ENCODE measurements at places on chromosomes 16 and 17.

DNA sequence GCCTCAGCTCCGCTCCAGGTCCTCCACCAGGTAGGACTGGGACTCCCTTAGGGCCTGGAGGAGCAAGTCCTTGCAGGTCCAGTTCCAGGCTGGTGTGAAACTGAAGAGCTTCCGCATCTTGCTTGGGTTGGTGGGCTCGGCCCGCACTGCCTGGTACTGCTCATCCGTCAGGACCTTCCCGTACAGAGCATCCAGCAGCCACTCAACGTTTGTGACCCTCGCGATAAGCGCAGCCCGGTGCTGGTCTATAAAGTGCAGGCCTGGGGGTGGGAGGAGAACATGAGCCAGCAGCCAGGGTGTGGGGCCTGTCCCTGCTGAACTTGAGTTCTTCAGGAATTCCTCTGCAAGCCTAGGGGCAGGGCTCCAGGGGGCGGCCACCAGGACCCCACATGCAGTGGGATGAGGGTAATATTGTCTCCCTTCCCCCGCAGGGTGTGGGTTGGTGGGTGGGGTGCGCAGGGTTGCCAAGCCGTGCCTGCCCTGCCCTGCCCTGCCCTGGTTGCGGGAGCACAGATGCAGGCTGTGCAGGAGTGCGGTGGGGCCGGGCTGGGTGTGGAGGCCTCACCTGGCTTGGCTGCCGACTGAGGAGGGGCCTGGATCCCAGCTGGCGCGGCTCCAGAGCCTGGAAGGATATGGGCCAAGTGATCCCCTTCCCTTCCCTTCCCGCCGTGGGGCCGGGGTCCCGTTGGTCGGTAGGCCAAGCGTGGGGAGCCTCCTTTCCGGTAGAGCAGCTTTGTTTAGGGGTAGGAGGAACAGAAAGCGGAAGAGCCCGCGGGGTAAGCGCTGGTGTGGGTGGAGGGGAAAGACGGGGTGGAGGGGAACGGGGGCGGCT is 762 bp downstream of the PYCARD start:
- no peak for DNase-seq

DNA sequence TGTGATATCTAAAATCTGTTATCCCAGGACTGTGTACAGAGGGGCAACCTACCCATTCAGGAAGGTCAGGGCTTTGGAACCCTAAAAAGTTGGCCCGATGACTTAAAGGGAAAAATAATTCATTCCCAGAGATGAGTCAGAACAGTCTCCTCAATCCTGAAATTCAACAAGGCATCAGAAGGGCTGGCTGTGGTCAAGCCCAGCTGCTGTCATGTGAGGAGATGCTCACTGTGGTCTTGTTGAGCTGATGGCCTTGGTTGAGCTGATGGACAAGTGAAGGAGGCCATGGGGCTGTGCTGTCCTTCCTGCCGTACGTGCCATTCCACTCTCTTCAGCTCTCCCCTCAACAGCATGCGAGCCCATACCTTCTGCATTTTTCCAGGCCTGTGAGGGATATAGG is 20.9 kb upstream of the DRG2 start:
- no peak for DNase-seq

DNA sequence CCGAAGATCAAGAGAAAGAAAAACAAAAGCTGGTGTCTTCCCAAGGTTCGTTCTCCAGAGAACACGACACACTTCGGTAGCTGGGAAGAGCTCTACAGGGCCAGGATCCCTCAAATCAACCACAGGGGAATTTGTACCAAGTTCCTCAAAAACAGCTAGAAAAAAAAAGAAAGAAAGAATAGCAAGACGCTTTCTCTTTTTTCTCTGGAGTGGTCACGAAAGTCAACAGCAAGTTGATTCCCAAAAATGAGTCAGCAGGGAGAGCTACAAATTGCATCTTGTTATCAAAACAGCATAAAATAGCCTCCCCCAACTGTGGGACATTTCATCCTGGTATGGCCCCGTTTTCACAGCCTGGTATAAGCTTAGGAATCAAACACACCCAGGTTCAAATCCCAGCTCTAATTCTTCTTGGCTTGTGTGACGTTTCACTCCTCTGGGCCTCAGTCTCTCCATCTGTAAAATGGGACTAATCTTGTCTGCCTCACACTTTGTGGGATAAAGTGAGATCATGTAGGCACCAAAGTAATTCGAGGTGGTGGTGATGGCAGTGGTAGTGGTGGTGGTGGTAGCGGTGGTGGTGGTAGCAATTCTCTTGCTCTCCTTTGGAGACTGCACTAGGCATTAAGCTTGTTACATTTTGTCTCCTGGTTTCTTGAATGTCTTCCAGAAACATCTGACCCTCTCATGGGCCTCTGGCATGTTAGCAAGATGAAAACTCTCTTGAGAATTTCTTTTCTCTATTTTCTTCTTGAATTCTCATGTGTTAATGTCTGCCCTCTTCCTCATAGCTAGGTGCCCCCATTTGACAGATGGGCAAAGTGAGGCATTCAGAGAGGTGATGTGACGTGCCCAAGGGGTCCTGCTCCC is 988 bp upstream of the IL21R start:
- no peak for DNase-seq

GRCh38 chr16:29811896-29812665 is at the start of gene PRRT2:
Gene PRRT2 (plus strand): TSS chr16:29812193. CDS start chr16:29813055, 862 bp downstream.
- peak; percentile 37 for DNase-seq

DNA sequence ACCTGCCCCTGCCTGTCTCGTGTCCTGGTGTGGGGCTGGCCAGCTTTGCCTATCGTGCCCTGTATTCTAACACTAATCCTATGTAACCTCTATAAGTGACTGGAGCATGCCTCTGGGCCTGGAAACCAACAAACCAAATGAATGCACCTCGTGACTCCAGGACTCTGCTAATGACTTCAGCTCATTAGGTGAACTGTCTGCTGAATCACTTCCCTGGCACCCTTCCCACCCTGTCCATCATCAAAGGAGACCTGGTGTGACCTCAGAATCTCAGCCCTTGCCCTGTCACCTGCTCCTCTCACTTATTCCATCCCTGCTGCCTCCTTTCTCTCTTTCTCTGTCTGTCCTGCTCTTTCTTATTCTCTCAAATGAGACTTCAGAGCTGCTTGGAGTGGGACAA is 322.4 kb downstream of the CBLN1 start:
- no peak for DNase-seq

- no peak for DNase-seq
Measured at GRCh38 chr16:67281536-67282446, 2.5 kb downstream of the PLEKHG4 start.

DNA sequence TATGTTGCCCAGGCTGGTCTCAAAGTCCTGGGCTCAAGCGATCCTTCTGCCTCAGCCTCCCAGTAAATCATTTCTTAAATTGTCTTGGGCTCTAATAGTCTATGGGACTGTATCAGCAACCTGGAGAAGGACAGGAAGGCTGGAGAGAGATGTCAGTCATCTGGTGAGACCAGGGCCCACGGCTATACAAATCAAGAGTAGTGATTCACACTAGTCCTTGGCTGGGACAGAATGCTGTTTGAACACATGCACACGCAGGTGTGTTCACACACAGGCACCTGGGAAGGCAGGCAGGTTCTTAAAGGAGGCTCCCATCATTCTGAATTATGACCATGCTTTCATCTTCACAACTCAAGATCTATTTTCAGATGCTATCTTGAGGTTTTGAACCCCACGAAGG is 14.1 kb downstream of the NQO1 start:
- DNase-seq: no peak

GRCh38 chr16:81669473-81670350 is 109.4 kb upstream of the PLCG2 start:
- no peak for DNase-seq

GRCh38 chr16:57148481-57148880 is 37.4 kb downstream of the PSME3IP1 start:
- no peak for DNase-seq

GRCh38 chr16:85987750-85988078 is 88.8 kb downstream of the IRF8 start:
- DNase-seq: no peak

GRCh38 chr17:71987634-71988033 is 133.2 kb upstream of the SOX9 start:
- peak; percentile 53 for DNase-seq

GRCh38 chr16:10879681-10880589 is 2.9 kb downstream of the CIITA start:
- DNase-seq: no peak

DNA sequence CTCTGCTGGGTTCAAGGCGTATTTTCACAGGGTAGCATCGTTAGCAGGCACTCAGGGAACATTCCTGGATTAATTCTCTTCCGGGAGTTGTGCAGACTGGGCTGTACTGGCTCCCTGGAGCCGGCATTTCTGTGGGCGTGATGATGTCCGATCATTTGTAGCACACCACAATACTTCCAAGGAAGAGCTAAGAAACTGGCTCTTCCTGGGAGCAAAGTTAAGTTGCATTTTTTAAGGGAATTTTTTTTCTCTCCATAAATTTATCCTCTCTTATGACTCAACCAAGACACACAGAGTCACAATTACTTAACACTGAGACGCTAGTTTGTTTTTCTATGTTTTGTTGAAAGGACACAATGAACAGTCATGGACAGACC is 211.6 kb upstream of the FOXF1 start:
- DNase-seq: no peak

DNA sequence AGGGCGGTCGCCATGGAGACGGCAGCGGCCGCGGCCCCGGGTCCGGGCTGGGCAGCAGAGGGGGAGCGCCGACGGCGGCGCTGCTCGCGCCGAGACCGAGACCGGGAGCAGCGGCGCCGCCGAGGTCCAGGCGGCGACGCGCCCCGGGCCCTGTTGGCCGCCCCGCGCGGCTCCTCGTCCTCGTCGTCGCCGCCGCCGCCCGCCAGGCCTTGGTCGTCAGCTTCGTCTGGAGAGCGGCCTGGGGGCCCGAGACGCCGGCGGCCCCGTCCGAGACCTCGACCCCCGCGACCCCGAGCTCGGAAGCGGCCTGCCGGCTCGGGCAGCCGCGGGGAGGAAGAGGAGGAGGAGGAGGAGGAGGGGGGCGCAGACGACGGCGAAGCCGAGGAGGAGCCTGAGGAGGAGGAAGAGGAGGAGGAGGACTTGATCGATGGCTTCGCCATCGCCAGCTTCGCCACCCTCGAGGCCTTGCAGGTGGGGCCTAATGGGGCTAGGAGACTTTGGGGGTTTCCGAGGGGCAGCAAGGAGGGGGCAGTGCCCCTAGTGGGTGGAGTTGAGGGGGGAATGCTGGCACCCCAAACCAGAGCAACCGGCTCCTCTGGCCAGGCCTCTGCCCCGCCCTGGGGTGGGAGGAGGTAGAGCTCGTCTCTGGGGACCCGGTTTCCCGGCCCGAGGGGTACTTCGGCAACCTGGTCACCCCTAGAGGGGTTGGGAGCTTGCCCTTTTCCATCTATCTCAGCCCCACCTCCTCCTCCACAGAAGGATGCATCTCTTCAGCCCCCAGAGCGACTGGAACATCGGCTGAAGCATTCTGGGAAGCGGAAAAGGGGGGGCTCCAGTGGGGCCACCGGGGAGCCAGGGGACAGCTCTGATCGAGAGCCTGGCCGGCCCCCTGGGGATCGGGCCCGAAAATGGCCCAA is 1.5 kb downstream of the FBRS start:
- no peak for DNase-seq

- DNase-seq: no peak
Measured at GRCh38 chr17:72192800-72193192, 72.0 kb downstream of the SOX9 start.

GRCh38 chr16:22317001-22317530 is 19.9 kb downstream of the POLR3E start:
- DNase-seq: no peak

DNA sequence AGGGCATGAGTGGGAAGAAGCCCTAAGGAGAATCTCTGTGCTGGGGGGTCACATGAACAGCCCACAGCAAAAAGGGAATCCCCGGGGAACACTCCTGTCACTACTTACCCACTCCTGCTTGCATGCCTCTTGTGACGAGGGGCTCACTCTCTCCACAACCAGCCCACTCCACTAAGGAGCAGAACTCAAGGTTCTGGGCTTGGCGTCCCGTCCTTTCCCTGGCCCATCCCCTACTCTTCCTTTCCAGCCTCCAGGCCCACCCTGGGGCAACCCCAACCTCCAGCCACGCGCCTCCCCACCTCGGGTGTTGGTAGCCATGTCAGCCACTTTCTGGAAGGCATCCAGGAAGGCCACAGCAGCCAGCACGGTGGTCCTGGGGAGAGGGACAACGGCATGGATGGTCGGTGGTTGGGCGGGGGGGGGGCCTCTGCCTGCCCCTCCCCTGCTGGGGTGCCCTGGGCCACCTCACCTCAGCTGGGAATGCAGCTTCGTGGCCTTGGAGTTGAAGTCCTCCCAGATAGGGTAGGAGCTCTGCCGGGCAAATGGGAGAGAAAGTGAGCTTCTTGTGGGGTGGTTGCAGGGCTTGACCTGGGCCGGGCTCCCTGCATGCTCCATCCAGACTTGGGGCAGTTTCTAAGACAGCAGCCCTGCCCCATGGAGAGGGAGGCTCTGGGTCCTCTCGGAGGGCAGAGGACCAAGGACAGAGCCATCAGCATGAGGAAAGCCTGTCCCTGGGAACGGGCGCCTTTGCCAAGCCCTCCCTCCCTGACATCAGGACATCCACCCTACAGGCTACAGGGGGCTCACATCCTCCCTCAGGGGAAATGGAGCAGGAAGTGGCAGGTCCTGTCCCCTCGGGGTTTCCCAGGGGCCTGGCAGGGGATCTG is 5.1 kb downstream of the MTSS2 start:
- DNase-seq: no peak

DNA sequence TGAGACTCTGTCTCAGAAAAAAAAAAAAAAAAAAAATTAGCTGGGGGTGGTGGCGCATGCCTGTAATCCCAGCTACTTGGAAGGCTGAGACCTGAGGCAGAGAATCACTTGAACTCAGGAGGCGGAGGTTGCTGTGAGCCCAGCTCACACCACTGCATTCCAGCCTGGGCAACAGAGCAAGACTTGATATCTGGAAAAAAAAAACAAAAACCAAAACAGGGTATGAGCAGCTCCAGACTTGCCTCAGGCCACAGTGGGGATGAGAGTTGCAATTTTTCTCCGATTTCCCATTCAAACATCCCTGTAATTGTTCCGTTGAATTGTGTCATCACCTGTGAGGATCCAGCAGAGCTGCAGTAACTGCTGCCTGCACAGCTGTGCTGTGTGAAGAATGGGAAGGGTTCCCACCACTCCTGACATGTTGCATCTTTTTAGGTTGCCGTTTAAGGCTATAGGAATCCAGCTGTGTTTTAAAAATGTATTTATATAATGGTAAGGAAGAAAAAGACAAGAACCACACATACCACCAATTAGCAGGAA is 150.0 kb downstream of the VPS53 start:
- no peak for DNase-seq

GRCh38 chr16:15754821-15755534 is 101.8 kb downstream of the MYH11 start:
- no peak for DNase-seq

GRCh38 chr16:80007231-80007630 is 406.7 kb upstream of the MAF start:
- DNase-seq: no peak

GRCh38 chr17:41413353-41413957 is 10.9 kb downstream of the KRT37 start:
- DNase-seq: no peak

- no peak for DNase-seq
Measured at GRCh38 chr16:11576427-11577289, 10.1 kb downstream of the LITAF start.

GRCh38 chr16:11447836-11448235 is 102.6 kb downstream of the RMI2 start:
- DNase-seq: no peak

All from HTR-8/SVneo (cell line).